Left ventricle myocardium inferior (tissue), 1 donor: ENCODE measurements at places on chromosomes 2 and 18. TPM values are rescaled to one million over a fixed set of nuclear protein-coding genes. Genes with fewer than 3 reads are reported as not detected.

DNA sequence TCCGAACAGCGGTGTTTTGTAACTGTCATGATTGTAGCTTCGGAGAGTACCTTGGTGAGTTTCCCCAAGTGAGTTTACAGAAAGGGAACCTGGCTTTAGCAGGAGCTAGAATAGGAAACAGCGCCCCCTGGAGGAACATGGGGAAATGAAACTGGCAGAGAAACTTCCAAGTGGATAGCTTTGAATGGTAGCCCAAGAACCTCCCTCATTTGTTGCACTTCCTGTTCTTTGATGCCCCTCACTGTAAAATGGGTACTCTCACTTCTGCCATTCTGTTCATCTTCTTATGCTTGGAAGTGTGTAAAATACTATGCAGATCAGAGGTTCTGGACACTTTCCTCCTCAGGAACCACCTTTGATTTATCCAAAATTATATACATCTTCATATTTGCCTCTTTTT is 36.2 kb downstream of the CHST10 start:
- peak; percentile 66 for DNase-seq
- no peaks in the 10 kb centered on the region for H3K27me3 ChIP-seq
- H3K27ac ChIP-seq = no peak overlapping the region
- no peaks in the 10 kb centered on the region for H3K36me3 ChIP-seq
- no peak overlapping the region for H3K4me3 ChIP-seq

DNA sequence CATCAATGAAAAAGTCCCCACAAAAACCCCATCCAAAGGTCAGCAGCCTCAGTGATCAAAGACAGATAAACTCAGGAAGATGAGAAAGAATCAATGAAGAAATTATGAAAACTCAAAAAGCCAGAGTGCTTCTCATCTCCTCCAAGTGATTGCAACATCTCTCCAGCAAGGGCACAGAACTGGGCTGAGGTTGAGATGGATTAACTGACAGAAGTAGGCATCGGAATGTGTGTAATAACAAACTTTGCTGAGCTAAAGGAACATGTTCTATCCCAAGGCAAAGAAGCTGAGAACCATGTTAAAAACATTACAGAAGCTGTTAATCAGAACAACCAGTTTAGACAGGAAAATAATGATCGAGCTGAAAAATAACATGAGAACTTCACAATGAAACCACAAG is 442.8 kb upstream of the SYT4 start:
- no peaks in the 10 kb centered on the region for H3K36me3 ChIP-seq
- H3K4me3 ChIP-seq = no peak overlapping the region
- H3K27ac ChIP-seq = no peak overlapping the region
- peaks cover 8% of the 10 kb centered on the region for H3K4me1 ChIP-seq

DNA sequence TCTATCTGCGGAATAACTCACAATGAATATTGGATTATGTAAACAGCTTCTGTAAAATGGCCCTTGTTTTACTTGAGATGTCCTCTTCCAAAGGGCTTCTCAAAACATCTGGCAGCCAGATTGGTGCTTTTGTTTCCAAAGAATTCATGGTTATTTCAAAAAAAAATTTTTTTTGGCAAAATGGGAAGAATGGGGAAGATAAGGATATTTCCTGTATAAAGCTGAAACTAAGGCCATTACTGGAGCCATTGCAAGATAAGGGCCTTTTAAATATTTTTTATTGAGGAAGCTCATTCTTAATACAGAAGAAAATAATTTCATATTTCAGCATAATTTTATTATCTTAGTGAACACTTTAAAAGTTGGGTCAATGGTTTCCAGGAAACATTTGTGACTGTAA is 259.1 kb downstream of the GALNT13 start:
- H3K36me3 ChIP-seq = no peaks in the 10 kb centered on the region
- H3K4me3 ChIP-seq = no peak overlapping the region
- no peak overlapping the region for H3K27ac ChIP-seq
- no peaks in the 10 kb centered on the region for H3K4me1 ChIP-seq
- no peaks in the 10 kb centered on the region for H3K27me3 ChIP-seq

ACVR1C gene
- 0.36 TPM for total RNA-seq

- no peak overlapping the region for H3K4me3 ChIP-seq
- DNase-seq = no peak
- no peaks in the 10 kb centered on the region for H3K4me1 ChIP-seq
- H3K36me3 ChIP-seq = no peaks in the 10 kb centered on the region
- H3K27ac ChIP-seq = no peak overlapping the region
Measured at GRCh38 chr2:10174173-10174572, 51.6 kb downstream of the RRM2 start.

- no peak overlapping the region for H3K27ac ChIP-seq
- DNase-seq = no peak
- H3K4me3 ChIP-seq = no peak overlapping the region
Measured at GRCh38 chr2:147006736-147007141, 838.1 kb upstream of the ACVR2A start.
